Chondrocyte (in vitro differentiated cells): ENCODE measurements at places on chromosomes 2 and 18. TPM values are rescaled to one million over a fixed set of nuclear protein-coding genes. Genes with fewer than 3 reads are reported as not detected.

CD8B2 gene
- total RNA-seq, result not detected in 3 replicates

COPS9 gene
- total RNA-seq, result 139 to 162 TPM (median 140 TPM) in 3 replicates

SP140L gene
- 20.6 to 21.9 TPM (median 21.3 TPM) in 3 replicates for total RNA-seq

SKOR2 gene
- total RNA-seq, result not detected in 3 replicates

CPO gene
- total RNA-seq, result 0.34 TPM in 1 of 3 replicates, not detected in the others

DTNB gene
- total RNA-seq, result 8.5 to 12.1 TPM (median 8.7 TPM) in 3 replicates

EFR3B gene
- total RNA-seq, result 2.1 to 6.1 TPM (median 2.4 TPM) in 3 replicates

CROCC2 gene
- not detected in 3 replicates for total RNA-seq

ITGB6 gene
- total RNA-seq, result 2.0 to 2.3 TPM (median 2.2 TPM) in 3 replicates

UBE2F gene
- 59.1 to 62.6 TPM (median 61.8 TPM) in 3 replicates for total RNA-seq

SLC30A3 gene
- total RNA-seq, result 0.17 to 0.31 TPM in 2 of 3 replicates, not detected in the other

DNA sequence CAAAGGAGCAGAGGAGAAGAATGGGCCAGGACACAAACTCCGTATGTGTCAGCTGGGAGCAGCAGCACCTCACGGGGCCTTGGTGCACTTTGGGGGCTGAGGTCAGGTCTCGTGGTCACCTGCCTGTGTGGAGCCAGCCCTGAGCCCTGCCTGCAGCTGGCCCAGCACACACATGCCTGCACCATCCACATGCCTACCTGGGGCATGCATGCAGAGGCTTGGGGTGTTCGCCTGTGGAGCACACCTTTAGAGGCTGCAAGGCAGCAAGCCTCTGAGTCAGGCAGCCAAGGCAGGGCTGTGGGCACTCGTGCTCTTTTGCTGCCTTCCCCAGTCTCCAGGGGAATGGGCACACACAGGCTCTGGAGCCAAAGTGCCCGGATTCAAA is 36.0 kb downstream of the ARHGEF4 start:
- DNase-seq, result no peak

DNA sequence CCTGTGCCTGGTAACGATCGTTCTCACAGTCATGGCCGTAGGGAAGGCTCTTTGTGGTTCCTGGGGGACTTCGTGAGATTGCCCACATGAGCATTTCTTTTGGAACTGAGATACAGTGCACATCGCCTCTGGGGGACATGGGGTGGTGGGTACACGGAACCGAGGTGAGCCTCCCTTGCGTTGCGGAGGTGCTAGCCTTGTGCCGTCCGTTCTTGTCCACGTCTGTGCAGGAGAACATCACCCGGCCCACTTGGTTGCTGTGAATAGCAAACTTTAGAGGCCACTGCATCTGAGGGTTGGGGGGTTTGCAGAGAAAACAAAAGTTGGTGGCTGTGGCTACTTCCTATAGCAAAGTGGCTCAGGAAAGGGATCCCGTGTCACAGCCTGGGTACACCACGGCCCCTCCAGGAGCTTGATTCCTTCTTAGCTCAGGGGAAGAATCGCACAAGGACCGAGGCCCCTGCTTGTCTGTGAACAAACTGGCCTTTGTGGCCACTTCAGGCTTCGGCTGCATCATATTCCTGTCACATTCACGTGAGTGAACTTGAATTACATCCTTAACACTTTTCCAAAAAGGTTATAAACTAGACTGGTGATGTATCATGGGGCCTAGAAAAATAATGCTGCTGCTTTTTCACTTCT is 72.6 kb downstream of the LRRFIP1 start:
- no peak for DNase-seq

- no peak for DNase-seq
These were observed 84.0 kb downstream of the ZBTB7C start for GRCh38 chr18:48325115-48325665.

DNA sequence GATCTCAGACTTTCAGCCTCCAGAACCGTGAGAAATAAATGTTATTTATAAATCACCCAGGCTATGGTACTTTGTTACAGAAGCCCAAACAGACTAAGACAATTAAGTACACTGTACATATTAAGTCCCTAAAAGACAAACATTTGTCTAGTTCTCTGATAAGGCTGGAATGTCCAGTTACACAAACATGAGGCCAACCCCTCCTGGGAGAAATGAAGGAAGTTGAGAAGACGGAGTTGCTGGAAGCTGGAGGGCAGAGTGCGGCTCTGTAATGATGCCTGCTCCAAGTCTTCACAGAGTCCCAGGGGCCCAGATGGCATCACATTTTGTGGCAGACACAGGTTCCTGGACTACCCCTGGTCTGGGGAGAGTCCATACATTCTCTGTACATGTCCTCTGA is 79.2 kb upstream of the ST8SIA3 start:
- no peak for DNase-seq

DNA sequence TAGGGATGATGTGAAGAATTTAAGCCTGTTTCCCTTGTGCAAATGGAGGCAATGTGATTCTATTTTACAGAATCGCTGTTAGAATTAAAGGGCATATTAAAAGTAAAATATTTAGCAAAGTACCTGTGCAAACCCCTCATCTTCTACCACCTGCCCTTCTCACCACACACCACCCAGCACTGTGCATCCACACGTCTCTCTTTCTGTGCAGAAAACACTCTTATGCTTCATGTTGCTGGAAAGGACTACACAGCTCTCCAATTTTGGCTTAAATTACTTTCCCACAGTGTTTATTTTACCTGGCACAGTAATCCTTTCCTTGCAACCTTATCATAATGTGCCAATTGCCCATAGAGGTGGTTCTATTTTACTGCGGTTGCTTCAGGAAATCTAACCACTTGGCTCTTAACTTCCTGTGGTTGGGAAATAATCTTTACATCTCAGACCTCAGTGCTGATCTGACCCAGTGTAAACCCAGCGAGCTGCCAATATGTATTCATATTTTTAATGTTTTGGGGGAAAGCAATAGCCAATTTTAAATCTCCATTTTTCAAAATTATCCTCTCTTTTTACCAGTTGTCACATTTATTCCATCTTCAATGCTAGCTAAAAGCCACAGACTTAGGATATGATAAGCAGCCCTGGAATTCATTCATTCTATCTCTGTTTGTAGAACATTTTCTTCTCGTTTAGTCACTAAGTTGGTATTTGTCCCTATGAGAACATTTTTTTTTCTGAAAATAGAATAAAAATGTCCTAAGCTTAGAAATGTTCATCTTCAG is 250.9 kb downstream of the DSEL start:
- DNase-seq, result no peak

GRCh38 chr2:223674998-223675609 is 72.9 kb upstream of the SCG2 start:
- no peak for DNase-seq

GRCh38 chr2:217314021-217314460 is 454.2 kb upstream of the TNP1 start:
- no peak for DNase-seq

- DNase-seq, result no peak
These were observed 86.8 kb upstream of the GULP1 start for GRCh38 chr2:188204824-188205223.

- no peak for DNase-seq
These were observed 1.5 kb downstream of the MAP3K2 start for GRCh38 chr2:127386246-127386645.
